ENCODE measurements at places on chromosomes 6 and 20.

DNA sequence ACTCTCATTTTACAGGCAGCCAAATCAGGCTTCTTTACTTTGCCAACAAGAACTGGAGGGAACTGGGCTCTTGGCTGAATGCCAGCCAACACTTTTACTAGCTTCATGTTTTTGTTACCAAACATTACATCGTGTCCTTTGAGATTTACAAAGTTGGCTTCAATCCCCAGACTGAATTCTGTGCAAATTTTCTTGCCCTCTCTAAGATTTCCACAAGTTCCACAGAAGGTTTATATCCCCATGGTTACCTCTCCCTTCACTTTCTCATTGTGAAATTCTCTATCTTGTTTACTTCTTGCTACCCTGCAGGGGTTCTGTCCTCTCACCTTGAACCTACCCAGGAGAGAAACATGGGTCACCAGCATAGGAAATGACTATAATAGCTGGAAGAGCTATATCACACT is 37.6 kb upstream of the PLCB1 start:
- no peak for DNase-seq

DNA sequence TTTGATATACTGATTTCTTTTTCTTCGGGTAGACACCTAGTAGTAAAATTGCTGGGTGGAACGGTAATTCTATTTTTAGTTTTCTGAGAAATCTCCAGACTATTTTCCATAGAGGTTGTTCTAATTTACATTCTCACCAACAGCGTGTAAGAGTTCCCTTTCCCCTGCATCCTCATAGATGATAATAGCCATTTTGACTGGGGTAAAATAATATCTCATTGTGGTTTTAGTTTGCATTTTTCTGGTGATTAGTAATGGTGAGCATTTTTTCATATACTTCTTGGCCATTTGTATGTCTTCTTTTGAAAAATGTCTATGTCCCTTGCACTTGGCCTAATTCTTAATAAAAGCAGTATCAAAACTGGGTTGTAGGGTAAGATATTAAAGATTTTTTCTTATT is 148.9 kb upstream of the SIM1 start:
- DNase-seq = no peak

GRCh38 chr20:20658123-20658522 is 54.3 kb downstream of the RALGAPA2 start:
- no peak for DNase-seq

DNA sequence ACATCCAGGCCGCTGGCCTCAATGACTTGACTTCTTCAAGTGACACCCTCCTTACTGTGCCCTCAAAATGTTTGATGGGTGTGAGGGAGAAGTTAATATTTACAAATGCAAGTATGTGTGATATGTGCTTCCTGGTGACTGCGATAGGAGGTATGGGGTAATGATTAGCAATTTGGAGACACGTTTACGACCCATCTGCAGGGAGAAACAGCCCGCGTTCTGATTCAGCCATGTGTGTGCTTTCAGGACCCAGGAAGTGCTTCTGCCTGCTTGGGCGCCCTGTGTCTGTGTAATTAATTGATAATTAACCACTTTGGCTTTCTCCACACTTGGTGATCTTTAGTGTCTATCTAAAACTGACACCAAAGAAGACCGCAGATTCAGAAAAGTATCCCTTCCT is 25.0 kb downstream of the SIRPA start:
- no peak for DNase-seq

GRCh38 chr20:53875452-53875851 is 194.9 kb downstream of the BCAS1 start:
- no peak for DNase-seq

DNA sequence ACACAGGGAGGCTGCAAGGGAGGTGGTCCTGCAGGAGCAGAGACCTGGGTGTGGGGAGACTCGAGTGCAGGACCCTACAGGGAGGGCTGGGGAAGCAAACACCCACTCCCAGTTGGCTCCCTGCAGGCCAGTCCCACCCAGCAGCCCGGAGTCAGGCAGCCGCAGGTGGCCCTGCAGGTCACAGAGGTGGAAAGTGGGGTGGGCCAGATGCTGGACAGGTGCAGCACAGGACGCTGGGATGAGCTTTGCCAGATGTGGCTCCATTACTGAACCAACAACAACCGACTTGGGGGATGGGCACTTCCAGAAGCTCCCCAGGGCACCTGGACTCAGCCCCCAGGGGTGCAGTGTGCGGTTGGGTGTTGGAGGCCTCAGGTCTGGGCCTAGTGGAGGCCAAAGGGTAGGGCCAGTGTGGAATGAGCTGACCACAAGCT is 26.6 kb upstream of the MYT1 start:
- no peak for DNase-seq

DNA sequence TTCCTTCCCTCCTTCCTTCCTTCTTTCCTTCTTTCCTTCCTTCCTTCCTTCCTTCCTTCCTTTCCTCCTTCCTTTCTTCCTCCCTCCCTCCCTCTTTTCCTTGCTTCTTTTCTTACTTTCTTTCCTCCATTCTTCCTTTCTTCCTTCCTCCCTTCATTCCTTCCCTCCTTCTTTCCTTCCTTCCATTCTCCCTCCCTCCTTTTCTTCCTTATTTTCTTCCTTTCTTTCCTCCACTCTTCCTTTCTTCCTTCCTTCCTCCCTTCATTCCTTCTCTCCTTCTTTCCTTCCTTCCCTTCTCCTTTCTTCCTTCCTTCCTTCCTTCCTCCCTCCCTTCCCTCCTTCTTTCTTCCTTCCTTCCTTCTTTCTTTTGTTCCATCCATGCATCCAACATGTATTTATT is 35.1 kb upstream of the EDN3 start:
- no peak for DNase-seq

DNA sequence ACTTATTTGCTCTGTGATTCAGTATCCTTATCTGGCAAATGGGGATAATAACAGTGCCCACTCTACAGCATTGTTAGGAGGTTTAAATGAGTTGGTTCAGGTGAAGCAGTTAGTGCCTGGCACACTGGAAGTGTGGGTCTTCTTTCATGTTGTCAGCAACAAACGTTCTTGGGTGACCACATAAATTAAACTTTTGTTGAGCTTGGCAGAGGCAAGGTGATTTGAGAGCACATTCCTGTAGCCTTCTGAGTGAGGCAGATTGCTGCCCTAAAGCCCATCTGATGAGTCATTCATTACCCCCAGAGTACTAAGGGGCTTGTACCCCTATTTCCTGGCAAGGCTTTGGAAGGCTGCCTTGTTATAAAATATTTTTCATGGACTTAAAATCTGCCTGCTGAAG is 25.8 kb downstream of the SEC23B start:
- DNase-seq = no peak

- no peak for DNase-seq
These were observed 49.9 kb downstream of the ATG5 start for GRCh38 chr6:106275692-106276091.

GRCh38 chr6:169899481-169900145 is 148.2 kb downstream of the ERMARD start:
- DNase-seq = no peak

- DNase-seq = no peak
These were observed 101.5 kb downstream of the LAMP5 start for GRCh38 chr20:9615766-9616454.

DNA sequence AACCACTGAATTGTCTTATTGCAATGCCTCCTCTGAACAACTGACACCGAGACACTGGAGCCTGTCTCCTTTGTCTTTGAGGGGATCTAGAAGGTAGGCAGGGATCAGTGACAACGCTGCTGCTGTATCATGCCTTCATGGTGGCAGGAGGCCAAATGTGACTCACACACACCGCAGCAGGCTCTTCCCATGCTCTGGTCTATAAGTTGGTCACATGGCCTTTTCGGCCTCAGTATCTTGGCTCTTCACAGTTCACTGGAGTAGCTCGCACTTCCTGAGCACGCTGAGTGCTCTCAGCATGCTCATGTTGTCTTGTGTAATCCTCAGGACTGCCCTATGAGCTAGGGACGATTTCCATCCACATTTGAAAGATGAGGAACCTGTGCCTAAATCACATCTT is 167.4 kb upstream of the PCSK2 start:
- no peak for DNase-seq

GRCh38 chr6:31769684-31770371 is 7.3 kb downstream of the VWA7 start:
- DNase-seq = peak; percentile 71

GRCh38 chr6:365835-366234 is 25.7 kb upstream of the IRF4 start:
- DNase-seq = no peak

DNA sequence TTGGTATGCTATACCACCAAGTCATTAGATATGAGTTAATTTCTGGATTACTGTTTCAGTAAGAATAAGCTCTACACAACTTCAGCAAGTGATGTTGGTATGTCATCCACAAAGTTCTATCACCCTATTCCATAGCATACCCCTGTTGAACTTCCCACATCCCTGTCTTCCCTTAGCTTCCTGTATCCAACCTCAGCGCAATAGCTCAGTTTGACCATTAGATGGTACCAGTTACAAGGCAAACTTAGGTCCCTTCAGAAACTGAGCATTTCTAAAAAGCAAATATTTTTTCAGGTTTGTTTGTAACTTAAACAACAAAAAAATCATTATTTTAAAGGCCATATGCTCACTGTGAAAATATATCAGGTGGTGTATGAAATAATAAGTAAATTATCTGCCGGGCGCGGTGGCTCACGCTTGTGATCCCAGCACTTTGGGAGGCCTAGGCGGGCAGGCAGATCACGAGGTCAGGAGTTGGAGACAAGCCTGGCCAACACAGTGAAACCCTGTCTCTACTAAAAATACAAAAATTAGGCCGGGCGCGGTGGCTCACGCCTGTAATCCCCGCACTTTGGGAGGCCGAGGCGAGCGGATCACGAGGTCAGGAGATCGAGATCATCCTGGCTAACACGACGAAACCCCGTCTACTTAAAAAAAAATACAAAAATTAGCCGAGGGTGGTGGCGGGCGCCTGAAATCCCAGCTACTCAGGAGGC is 8.8 kb upstream of the MOG start:
- no peak for DNase-seq
